ENCODE measurements at places on chromosomes 2 and 18.

DNA sequence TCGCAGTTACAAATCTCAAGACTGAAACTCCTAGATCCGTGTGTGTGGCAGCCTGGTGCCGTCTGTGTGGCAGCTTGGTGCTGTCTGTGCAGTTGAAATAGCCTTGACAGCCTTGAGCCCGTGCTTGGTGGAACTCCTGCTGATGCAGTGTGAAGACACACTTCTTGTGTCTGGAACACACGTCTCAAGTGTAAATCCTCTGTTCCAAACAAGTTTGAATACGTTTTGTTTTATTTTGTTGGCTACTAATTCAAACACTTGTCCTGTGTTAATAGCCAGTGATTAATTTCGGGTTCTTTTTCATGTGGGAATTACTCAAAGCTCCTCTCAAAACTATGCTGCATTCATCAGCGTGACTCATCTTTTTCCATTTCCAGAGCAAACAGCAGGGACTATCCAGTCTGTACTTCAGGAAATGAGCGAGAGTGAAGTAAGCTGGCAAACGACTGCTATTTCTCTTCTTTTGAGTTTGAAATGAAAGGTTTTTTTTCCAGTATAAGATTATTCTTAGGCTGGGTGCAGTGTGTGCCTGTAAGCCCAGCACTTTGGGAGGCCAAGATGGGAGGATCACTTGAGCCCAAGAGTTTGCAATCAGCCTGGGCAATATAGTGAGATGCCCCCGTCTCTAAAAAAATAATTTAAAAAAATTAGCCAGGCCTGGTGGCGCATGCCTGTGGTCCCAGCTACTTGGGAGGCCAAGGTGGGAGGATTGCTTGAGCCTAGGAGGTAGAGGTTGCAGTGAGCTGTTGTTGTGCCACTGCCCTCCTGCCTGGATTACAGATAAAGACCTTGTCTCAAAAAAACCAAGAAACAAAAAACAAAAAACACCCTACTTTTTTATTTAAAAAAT is 152.9 kb downstream of the SPP2 start:
- no peak for DNase-seq

DNA sequence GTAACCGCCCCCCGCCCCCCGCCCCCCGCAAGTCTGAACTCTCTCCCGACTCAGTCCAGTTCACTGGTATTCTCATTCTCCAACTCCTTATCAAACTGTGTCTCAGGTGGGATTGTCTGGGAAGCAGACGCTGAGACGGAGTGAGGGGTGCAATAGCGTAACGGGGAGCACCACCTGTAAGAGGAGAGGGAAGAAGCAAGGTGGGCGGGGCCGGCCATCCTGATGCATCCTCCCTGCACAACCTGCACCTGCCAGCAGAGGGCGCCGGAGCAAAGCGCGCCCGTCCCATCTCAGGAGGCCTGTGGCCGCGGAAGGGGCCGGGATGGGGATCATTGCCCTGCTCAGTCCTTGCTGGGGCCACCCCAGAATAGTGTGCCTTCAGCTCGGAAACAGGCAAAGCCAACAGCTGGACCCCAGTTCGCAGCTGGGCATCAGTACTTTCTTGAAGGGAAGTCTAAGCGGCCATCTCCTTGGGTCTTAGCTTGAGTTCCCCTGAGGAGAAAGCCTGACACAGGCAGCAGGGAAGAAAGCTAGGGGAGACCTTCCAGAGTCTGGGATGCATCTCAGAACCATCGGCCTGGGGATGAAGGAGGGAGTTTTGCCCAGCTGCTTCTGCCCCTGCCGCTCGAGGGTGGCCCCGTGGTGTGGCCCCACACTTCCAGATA is 208.0 kb downstream of the TFCP2L1 start:
- no peak for DNase-seq

- DNase-seq = no peak
Observed at GRCh38 chr2:62740221-62740620, 34.7 kb downstream of the EHBP1 start.

DNA sequence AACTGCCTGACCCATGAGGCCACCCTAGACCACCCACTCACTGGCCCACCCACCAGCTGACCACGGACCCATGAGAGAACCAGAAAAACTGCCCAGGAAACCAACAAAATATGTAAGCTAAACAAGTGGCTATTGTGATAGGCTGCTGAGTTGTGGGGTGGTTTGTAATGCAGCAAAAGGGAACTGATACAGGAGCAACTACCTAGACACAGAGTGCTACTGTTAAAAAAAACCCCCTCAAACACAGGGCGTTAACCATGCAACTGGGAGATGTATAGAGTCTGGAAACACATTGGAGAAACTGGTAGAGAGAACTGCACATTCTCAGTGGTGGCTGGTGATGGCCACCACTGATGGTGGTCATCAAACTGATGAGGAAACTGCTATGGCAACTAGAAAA is 206.3 kb upstream of the GYPC start:
- DNase-seq = no peak

- DNase-seq = no peak
Observed at GRCh38 chr18:46113751-46114150, 9.6 kb downstream of the HAUS1 start.

DNA sequence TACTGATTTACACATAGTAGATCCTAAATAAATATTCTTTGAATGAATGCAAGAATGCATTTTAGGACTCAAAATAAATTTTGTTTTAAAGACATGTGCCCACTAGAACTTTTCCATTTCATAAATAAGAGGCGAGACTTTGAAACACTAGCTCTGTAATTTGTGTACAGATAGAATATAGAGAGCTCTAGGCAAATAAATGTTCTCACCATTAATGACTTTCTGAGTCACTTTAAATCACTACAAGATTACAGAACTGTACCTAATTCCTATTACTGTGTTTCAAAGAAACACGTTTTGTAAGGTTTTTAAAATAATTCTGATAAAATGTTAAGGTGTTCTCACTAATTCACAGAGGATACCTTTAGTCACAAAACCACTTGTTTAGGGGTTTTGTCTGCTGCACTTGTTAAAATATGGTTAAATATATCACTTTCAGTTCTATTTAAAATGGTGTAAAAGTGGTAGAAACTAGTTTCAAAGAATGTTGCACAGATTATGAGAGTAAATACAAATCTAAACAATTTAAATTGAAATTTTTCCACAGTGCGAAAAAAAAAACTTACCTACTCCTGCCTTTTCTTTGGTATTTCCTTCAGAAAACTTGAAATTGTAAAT is 158.7 kb upstream of the ZC3H15 start:
- DNase-seq = no peak

DNA sequence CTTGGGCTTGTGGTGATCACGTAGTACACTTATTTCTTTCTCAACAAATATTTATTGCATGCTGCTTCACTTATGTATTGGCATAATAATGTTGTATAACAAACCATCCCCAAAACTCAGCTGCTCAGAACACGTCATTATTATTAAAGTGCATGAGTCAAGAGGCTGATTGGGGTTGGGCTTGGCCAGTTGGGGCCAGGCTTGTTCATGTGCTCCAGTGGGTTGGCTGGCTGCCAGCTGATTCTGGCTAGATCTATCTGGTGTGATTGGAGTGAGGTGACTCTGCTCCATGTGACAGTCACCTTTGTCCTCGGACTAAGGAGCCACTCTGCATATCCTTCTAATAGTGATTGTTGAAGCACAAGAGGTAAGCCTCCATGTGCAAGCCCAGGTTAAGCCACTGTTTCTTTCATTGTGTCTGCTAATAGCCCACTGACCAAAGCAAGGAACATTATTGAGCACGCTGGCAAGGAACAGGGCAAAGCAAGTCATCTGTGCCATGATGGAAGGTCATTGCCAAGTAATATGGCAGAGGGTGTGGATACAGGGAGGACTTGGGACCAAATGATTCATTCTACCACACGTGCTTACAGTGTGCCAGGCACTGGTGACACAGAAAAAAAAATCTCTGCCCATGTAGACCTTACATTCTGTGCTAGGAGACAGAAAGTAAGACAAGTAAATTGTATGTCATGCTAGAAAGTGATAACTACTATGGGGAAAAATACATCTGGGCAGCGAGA is 63.3 kb upstream of the TMEM182 start:
- DNase-seq = no peak

DNA sequence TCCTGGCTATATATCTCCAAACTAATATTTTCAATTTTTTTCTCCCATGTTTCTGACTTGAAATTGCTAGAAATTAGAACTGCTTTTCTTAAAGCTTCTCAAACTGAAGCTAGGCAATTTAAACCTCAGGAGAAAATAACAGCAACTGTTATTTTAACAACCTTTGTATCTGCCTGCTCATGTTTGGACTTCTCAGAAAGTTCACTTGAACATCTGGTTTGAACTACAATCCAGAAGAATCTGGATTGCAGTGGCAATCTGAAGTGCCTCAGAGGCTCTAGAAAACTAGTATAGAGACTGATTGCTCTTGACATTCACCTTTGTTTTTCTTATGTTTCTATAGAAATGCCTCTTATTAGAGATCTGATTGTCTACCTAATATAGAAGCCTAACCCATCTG is 64.1 kb downstream of the STAT4 start:
- DNase-seq = no peak

All from DMS 273 treated with DMSO at 0.1 percent for 48 hours (cell line).